ENCODE measurements at places on chromosomes 13 and 19. TPM values are rescaled to one million over a fixed set of nuclear protein-coding genes. Genes with fewer than 3 reads are reported as not detected.

The ARHGAP45 gene
- total RNA-seq, result 50.0 TPM

The MAST1 gene
- total RNA-seq, result 0.35 TPM

- no peak for DNase-seq
These were observed 446 bp upstream of the ZNF83 start for GRCh38 chr19:52638601-52639000.

The LCP1 gene
- 73.5 TPM for total RNA-seq

- no peak for DNase-seq
These were observed 448.4 kb downstream of the COG6 start for GRCh38 chr13:40103864-40104263.

GRCh38 chr13:89239361-89240127 lies 1568.4 kb downstream of the SLITRK5 start:
- DNase-seq, result no peak

The CGB8 gene
- total RNA-seq, result not detected

The C19orf73 gene
- total RNA-seq, result 0.82 TPM

DNA sequence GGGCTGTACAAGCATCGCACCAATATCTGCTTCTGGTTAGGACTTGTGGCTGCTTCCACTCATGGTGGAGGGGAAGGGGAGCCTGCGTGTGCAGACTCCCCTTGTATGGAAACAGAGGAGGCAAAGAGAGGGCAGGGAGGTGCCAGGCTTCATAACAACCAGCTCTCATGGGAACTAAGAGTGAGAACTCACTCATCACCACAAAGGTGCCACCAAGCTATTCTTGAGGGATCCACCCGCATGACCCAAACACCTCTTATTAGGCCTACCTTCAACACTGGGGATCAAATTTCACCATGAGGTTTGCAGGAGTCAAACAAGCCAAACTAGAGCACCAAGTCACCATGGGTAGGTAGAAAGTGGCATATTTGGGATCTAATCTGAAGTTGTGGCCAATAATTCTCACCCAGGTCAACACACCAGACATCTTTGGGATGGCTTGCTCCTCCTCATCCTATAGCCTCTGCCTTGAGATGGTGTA lies 46.4 kb downstream of the RUBCNL start:
- no peak for DNase-seq

GRCh38 chr13:106151056-106151699 lies 384.3 kb downstream of the EFNB2 start:
- no peak for DNase-seq

GRCh38 chr13:26563713-26564112 lies 6.2 kb downstream of the WASF3 start:
- DNase-seq, result no peak

DNA sequence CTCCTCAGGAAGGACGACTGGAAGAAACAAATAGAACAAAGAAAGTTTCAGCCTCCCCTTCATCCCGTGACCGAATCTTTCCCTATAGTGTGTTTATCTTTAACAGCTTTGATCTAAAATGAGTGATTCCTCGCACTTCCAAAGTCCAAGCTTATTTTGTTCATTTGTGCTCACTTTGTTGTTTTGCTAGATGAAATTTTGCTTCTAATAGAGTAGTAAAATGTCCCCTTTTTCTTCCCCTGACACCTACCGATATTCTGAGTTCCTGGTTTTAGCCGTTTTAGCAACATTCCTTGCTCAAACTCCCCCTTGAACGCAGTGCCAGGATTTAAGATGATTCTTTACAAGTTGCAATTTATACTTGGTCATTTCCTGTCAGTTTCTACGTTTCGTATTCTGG lies 204.2 kb downstream of the FGF9 start:
- no peak for DNase-seq

- DNase-seq, result no peak
These were observed 977 bp downstream of the PCDH20 start for GRCh38 chr13:61414686-61415057.

DNA sequence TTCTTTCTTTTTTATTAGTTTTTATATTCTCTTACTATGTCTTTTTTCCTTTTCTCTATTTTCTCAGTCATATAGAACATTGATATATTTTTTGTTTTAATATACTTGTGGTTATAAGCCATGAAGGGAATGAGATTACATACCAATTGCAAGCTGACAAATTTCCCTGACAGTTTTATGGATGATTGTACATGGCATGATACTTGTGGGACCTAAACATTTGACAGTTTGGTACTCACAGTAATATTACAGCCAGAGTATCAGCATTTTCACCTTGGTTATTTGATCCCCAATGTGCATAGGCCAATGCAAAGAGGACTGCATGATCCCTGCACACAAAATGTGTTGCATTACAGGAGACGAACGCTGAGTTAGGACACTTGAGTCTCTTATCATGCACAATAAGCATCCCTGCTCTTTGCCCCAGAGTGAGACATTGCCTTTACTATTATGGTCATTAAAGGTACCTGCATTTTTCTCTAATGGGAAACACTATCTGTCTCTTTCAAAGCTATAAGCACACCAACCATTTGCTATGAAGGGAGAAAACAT lies 713.4 kb upstream of the PCDH20 start:
- no peak for DNase-seq

The ANGPTL8 gene
- total RNA-seq, result 1.9 TPM

DNA sequence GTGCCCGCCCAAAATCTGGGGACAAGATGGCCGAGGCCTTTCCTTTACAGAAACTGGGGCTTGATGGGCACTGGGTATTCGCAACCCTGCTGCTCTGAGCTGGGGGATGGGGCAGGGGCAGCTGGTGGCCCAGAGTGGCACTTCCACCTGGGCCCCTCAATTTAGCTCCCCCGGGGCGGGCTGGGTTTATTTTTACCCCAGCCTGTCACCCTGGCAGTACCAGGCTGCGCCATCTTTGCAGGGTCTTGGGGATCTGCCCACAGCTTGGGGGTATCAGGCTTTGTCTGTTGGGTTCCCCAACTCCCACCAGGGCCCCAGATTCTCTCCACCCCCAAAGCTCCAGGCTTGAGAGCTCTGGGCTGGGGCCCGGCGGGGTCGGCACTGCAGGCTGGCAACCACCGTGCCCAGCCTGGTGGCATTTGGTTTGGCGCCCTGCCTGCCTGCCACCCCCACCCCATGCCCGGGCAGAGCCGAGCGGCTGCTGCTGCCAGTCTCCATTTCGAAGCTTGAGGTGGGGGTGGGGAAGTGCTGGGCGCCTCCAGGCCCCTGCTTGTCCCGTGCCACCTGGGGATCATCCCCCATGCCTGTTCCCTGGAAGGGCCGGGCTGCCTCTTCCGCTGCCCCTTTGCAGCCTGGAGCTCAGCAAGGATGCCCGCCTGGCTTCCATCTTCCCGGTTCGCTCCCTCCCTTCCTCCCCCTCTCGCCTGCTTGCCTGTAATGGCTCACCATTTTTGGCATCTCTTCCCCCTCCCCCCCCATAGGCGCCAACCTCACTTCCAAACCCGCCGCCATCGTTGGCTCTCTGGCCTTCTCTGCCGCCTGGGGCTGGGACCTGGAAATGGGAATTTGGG lies 11.4 kb downstream of the NFIX start:
- DNase-seq, result no peak

DNA sequence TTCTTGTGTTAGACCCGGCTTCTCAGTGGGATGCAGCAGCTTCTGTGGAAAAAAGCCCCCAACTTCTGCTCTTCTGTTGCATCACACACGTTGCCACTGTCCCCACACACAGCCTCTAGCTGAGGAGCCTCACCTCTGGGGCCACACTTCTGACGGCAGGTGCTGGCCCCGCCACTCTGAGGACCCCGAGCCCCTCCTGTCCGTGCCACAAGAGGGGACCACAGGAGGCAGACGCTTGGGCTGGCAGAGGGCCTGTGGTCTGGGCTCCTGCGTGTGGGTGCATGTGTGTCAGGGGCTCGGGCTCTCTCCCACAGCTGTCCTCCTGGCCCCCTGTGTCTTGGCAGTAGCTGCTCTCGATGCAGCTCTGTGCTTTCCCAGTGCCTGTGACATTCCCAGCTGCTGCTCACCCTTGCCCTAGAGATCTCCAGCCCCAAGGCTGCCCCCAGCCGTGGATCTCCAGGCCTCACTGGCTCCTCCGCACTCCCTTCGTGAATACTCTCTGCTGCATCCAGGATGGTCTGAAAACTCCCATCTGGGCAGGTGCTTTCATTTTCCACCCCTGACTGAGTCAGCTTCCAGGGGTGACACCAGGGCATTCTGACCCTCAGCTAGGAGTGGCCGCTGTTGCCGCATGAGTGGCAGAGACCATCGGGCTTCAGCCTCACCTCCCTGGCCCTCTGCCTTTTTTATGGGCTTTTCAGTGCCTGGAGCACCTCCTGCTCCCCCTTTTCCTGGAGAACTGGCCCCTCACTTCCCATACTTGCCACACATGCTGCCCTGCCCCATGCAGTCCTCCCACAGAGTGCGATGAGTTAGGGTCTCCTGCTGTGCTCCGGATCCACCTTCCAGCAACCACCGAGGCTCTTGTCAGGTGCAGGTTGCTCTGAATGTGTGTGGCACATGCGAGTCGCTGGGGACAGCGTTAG lies 13.7 kb downstream of the MAU2 start:
- no peak for DNase-seq

DNA sequence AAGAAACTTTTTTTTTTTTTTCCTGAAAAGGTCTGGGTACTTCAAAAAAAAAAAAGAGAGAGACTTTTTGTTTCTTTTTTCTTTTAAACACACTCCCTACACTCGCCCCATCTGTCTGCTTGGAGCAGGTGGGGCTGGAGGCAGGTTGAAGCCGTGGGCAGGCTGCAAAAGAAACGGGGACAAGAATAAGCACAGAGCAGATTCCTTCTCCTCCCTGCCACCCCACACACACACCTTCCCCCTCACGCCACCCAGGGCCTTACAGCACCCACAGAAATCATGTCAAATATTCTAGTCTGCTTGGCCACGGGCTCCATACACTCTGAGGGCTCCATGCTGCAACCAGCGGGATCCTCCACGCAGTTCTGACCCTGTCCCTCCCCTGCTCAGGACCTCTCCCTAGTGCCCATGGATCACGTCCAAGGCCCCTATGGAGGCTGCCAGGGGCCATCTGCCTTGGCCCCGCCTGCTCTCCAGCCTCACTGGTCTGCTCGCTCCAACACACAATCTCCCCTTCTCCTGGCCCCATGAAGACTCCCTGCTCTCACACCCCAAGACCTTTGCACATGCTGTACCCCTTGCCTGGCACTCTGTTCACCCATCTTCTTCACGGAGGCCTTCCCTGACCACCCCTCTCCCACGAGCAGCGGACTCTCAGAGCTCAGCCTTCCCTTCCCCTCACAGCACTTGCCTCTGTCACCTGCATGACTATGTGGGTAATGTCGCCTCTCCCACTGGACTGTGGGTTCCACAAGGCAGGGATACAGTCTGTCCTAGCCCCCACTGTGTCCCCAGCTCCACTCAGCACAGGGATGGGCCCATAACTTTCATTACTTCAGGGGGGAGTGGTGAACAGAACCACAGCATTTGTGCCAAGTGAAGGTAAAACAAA lies 11.4 kb downstream of the AKT2 start:
- no peak for DNase-seq

GRCh38 chr19:3792114-3792513 lies 5.9 kb upstream of the MATK start:
- DNase-seq, result no peak
